A549 (cell line): ENCODE measurements at places on chromosomes 4 and X. TPM values are rescaled to one million over a fixed set of nuclear protein-coding genes. Genes with fewer than 3 reads are reported as not detected.

The POU3F4 gene
- not detected in 3 replicates for polyA plus RNA-seq

The RBMX2 gene
- polyA plus RNA-seq = 31.0 to 31.5 TPM (median 31.1 TPM) in 3 replicates

The RHOH gene
- 0.07 to 0.08 TPM in 2 of 3 replicates, not detected in the other for polyA plus RNA-seq

The F8A2 gene
- polyA plus RNA-seq = not detected in 3 replicates

The NXF2 gene
- not detected in 3 replicates for polyA plus RNA-seq

The UFSP2 gene
- polyA plus RNA-seq = 14.8 to 16.0 TPM (median 15.1 TPM) in 3 replicates

The ITGB1BP2 gene
- 1.4 to 2.4 TPM (median 2.0 TPM) in 3 replicates for polyA plus RNA-seq

The NALF2 gene
- polyA plus RNA-seq = 1.7 to 2.2 TPM (median 2.1 TPM) in 3 replicates

The IDUA gene
- 13.9 to 19.4 TPM (median 19.2 TPM) in 3 replicates for polyA plus RNA-seq

The BCOR gene
- 12.6 to 15.8 TPM (median 12.6 TPM) in 3 replicates for polyA plus RNA-seq

The TECRL gene
- polyA plus RNA-seq = not detected in 3 replicates

The PPEF1 gene
- polyA plus RNA-seq = 1.0 to 1.1 TPM (median 1.0 TPM) in 3 replicates

The CFAP47 gene
- polyA plus RNA-seq = 0.03 TPM in 1 of 3 replicates, not detected in the others
